ENCODE measurements at places on chromosomes 12 and 14.

DNA sequence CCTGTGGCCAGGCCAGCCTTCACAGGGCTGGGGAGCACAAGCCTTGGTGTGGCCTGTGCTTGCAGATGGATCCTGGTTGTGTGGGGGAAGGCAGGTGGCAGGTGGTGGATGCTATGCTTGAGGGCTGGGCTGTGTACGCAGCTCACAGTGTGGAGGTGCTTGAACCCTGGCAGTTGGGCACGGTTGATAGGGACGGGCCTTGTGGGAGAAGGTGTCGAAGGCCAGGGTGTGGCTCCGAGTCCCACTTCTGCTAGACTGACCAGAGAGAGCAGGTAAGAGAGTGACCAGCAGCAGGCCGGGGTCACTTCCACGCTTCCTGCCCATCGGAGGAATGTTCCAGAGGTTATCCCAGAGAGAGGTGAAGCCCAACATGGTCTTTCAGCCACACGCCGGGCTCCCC is 85.5 kb downstream of the CACNA1C start:
- DNase-seq = no peak

DNA sequence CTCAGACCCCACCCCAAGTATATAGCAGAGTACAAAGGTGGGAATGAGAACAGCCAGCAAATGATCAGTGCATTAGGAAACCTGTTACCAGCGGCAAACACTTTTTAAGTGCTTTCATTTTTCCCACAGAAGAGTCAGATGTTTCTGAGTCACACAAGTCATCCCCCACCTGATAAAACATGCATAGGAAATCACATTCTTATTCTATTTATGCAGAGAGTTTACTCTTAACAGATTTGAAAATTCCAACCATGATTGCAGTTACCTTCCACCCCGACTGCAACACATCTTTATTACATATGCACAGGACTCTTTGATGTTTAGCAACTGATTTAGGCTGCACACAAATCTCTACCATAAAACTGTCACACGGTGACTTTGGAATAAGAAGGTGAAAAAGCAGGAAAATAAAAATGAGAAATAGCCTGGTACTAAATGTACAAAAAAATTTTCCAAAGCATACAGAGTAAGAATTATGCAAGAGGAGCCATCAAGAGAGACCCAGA is 236.4 kb downstream of the PAWR start:
- no peak for DNase-seq

DNA sequence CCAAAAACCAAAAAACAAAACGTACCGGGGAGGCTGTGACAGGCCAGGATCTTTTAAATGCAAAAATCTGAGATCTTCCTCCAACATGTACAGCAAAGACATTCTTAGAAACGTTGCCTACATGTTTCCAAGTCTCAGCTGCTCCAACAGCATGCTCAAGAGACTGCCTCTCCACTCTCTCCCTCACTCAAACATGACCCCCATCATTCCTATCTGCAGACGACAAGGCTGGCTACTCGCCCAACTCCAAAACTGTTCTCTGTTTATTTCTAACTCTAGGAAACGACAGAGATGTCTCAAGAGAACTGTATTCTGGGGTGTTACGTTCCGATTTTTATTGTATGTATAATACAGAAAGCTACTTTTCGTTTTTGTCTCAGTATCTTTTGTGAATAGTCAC is 57.5 kb upstream of the TMCC3 start:
- no peak for DNase-seq

- DNase-seq = no peak
These were observed 97.0 kb downstream of the ZFC3H1 start for GRCh38 chr12:71566655-71567054.

DNA sequence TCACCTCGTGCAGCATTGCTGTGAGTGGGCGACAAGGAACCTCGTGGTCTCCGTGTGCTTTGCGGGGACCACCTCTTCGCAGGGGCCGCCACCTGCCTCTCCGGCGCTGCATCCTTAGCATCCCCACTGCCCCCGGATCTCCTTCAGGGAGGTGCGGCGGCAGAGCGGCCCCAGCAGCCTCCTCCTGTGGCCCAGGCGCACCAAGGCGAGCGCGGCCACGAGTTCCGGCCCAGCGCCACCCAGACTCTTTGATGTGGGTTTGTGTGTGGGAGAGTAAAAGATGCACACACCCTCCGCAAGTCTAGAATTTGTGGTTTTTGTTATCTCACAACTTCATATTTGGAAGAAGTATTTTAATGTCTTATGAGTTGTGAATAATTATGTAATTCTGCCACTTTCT is 118.8 kb upstream of the DIO3 start:
- peak; percentile 34 for DNase-seq

DNA sequence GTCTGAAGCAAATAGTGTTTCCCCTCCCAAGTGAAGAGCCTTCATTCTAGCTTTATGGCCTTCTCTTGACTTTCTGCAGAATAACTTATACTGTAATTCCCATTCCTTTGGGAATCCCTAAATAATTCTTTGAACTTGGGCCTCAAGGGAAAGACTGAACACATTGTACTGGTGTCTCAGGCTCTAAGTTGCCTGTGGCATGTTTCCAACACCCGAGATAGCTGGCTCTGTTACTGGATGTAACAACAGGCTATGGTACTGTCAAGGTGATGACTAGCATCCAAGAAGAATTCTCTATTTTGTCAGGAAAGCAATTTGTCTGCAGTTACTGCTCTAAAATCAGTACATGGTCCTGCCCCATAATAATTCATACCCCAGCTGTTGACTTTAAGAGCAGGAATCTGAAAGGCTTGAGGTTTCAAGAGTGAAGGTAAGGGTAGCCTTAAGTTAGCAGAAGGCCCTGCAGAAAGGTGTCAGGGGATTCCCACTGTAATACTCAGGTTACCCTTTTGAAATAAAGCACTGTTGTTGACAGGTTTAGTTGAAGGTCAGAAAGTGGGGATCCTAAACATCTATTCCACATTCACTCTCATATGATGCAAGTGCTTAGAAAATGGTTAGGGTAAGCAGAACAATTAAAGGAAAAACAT is 5.2 kb downstream of the GPX2 start:
- no peak for DNase-seq

GRCh38 chr12:49137476-49137875 is 6.3 kb upstream of the TUBA1B start:
- DNase-seq = no peak

DNA sequence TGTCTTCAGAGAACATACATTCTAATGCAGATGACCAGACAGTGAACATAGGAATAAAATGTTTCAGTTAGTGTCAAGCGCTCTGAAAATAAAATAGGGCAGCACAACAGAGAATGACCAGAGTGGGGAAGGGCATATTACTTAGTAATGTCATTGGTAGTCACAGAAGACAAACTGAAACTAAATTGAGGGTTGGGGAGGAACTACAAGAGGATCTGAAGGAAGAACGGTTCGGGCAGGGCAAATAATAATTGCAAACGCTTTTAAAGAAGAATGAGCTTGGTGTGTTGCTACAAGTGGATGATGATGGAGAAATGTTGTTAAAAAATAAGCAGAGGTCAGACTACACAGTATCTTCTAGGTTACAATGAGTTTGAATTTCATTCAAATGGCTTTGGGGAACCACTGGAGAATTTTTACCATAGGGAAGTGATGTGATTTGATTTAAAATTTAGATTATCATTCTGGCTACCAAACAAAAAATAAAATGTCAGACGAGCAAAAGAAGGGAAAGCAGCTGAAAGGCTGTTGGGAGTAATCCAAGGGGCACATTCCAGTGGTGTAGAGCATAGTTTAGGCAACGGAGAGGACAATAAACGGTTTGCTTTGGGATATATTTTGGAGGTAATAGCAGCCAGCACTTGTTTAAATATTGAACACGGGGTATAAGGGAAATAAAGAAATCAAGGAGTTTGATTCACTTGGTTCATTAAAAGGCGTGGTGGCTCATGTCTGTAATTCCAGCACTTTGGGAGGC is 56.3 kb upstream of the SLC6A13 start:
- no peak for DNase-seq

- no peak for DNase-seq
These were observed 28.5 kb downstream of the TRAFD1 start for GRCh38 chr12:112153893-112154219.

DNA sequence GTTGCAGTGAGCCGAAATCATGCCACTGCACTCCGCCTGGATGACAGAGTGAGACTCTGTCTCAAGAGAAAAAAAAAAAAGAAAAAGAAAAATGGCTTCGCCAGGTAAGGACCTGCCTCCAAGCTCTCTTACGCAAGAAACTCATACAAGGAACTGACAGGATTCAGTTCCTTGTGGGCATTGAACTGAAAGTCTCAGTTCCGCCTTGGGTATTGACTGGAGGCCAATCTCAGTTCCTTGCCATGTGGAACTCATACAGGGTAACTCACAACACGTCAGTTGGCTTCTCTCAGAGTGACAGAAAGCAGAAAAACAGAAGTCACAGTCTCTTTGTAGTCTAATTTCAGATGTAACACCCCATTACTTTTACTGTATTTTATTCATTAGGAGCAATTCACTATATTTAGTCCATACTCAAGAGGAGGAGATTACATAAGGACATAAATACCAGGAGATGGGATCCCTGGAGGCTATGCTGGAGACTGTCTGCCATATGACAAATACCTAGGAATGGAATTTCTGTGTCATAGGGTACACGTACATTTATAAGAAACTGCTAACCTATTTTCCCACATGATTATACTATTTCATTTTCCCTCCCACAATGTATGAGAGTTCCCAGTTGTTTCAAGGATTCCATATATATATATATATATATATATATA is 11.4 kb upstream of the NOPCHAP1 start:
- DNase-seq = no peak

GRCh38 chr12:67433385-67434175 is 164.4 kb downstream of the CAND1 start:
- DNase-seq = no peak

- DNase-seq = no peak
These were observed 95.0 kb downstream of the TGFB3 start for GRCh38 chr14:75886636-75887348.

DNA sequence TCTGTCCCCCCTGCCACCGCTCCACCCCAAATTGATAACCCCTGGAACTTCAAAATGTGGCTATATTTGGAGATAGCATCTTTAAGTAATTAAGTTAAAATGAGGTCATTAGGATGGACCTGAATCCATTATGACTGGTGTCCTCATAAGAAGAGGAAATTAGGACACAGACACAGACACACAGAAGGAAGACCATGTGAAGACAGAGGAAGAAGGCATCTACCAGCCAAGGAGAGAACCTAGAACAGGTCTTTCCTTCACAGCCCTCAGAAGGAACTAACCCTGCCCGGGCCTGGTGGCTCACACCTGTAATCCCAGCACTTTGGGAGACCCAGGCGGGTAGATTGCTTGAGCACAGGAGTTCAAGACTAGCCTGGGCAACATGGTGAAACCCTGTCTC is 3.6 kb upstream of the HRK start:
- DNase-seq = no peak

DNA sequence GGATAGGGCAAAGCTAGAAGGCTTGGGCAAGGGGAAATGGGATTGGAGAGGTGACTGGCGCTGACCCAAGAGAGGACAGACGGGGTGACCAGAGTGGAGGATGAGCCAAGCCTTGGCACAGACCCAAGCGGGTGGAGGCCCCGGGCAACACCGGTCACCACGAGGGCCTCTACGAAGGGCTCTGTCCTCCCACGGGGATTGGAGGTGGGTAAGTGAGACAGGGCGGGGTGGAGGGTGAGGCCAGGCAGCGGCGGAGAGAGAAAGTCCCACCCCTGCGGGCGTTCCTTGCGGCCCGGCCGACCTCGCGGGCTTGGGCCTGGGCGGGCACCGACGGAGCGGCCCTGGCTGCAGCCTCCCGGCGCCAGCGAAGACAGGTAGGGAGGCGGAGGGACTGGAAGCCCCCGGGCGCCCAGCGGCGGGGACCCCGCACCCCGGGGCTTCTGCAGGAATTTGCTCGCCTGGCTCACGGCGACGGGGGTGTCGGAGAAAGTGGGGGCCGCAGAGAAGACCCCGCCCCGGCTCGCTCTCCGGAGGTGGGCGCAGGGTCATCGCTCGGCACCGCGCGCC is at the start of gene PAPLN:
Gene PAPLN (plus strand): TSS at position 288 of the 567 bp plus-strand sequence. CDS start 2,273 bp downstream, outside the sequence.
- no peak for DNase-seq

DNA sequence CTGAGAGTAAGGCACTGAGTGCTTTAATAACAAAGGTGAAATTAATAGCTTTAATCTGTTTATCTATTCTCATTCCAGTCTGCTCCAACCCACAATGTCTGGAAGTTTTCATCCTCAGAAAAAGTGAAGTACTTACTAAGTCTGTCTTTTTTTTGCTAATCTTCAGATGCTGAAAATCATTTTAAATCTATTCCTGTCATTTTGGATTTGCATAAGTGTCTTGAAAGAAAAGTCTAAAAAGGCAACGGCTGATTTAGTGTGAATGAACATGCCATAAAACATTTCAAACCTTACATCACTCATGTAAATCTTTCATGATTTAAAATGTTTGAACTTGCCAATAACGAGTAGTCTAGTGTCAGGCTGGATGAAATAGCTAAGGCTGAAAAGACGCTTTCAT is 685.6 kb downstream of the RPS29 start:
- no peak for DNase-seq

- no peak for DNase-seq
These were observed 38.5 kb downstream of the IL31 start for GRCh38 chr12:122135437-122136031.

DNA sequence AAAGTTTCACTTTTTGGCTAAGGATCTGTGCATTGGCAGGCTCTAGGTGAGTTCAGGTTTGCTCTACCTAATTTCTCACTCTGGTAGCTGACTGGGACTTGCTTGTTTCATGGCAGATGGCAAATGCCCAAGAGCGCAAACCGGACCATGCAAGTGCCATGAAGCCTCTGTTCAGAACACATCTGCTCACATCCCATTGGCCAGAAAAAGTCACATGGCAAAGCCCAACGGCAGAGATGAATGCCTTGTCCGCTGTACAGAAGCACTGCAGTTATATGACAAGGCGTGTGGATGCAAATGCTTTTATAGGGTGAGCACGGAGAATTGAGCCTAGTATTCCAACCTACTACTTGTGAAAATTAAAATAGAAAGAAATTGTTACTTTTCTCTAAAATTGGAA is 202.2 kb upstream of the HMGA2 start:
- no peak for DNase-seq

DNA sequence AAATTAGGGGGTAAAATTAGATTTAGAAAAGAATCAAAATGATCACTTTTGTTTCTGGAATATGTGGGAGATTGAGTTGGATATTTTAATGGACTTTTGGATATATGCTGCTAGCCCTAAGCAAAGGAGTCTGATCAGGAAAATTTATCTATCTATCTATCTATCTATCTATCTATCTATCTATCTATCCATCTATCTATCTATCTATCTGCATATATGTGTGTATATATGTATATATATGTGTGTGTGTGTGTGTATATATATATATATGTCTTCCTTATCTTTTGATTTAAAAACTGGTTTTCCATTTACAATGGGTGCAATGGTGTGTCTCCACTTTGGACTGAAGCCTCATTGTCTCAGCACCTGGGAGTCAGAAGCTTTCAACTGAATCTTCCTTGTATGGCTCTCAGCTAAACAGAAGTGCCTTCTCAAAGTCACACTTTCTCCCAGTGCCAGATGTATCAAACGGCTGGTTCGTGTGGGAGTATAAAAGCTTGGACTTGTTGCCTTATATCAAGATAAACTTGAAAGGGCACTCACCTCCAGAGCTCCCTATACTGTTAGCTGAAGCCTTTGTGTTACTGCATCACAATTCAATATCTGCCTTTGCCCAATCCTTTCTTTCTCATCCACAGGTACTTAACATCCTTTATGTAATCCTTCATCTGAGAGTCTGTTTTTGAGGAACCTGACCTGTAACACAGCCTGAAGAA is 31.6 kb upstream of the CD69 start:
- no peak for DNase-seq

Measured in stimulated activated CD8-positive, alpha-beta memory T cell treated with anti-CD3 and anti-CD28 coated beads, Interleukin-15, amount 100 ng/mL, for 24 hours (primary cell).